ENCODE measurements at places on chromosomes 1 and 21.

GRCh38 chr21:32884062-32884461 lies 112.5 kb upstream of the PAXBP1 start:
- DNase-seq = no peak

- no peak for DNase-seq
Measured at GRCh38 chr1:56758794-56759193, 60.4 kb downstream of the FYB2 start.

DNA sequence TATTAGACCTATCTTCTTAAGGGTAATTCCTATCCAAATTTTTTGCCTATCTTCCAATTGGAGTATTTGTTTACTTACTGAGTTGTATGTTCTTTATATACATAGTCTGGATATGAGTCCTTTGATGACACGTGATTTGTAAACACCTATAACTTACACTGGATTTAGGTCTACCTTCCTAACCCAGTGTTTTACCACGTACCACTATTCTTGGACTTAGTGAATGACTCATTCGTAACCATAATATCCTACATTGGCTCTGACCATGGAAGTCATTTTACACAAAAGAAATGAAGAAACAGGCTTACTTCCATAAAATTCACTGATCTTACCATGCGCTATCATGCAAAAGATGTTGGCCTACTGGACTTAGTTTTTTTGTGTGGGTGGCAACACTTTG lies 23.9 kb upstream of the ZZZ3 start:
- DNase-seq = no peak

DNA sequence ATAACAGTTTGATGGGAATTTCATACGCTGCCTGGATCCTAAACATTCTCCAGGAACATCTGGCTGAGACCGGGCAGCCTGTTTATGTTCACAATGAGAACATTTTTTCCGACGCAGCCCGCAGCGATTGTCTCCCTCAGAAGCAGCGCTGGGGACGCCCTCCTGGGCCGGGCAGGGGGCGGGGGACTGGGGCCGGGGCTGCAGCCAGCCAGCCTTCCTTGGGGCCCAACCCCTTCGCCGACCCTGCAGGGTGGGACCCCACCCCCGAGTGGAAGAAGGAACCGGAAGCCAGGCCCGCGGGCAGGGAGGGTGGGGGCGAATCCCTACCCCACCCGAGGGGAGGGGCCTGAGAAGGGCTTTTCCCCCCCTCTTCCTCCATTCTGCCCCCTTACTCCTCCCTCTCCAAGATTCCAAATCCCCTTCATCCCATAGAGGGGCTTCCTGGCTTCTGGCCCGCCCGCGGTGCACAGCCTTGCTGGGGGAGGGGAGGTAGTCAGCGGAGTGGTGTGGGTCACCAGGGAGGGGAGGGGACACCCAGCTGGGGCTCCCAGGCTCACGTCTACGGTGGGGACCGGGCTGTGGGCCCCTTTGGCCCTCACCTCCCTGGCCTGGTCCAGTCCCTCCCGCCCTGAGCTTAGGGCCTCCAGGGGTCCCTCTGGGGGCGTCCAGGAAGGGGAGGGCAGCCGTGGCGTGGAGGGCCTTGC lies 60.6 kb downstream of the WNT9A start:
- DNase-seq = peak; percentile 74

DNA sequence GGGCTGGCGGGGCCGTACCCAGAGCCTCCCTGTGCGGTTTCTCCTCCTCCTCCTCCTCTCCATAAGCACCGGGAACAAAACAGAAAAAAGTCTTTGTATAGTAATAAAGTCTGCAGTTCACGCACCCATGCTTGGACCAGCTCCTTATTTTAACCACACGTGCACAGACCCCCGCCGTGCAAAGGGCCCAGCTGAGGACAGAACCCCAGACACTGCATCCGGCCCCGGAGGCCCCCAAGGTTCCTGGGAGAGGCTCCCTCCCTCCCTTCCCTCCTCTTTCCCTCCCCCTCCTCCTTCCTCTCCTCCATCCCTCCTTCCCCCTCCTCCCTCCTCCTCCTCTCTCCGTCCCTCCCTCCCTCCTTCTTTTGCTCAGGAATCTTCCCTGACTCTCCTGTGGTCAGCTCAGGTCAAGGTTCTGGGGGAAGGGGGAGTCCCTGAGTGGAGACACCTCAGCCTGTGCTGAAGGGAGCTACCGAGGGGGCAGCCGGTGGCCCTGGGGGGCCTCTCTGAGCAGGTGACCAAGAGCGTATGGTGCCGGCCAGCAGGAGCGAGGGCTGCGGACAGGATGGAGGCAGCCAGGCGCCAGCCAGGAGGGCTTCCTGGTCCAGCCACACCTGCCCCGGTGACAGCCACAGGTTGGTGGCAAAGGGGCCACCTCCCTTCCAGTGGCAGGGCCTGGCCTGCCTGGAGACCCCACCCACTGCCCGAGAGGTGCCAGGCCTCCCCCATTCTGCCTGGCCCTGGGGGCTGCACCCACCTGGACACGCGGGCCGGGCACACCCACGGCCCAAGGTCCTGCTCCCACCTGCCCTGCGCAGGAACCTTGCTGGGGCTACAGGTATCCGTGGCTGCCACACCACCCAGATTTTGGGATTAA lies 3.2 kb upstream of the TTLL10 start:
- no peak for DNase-seq

DNA sequence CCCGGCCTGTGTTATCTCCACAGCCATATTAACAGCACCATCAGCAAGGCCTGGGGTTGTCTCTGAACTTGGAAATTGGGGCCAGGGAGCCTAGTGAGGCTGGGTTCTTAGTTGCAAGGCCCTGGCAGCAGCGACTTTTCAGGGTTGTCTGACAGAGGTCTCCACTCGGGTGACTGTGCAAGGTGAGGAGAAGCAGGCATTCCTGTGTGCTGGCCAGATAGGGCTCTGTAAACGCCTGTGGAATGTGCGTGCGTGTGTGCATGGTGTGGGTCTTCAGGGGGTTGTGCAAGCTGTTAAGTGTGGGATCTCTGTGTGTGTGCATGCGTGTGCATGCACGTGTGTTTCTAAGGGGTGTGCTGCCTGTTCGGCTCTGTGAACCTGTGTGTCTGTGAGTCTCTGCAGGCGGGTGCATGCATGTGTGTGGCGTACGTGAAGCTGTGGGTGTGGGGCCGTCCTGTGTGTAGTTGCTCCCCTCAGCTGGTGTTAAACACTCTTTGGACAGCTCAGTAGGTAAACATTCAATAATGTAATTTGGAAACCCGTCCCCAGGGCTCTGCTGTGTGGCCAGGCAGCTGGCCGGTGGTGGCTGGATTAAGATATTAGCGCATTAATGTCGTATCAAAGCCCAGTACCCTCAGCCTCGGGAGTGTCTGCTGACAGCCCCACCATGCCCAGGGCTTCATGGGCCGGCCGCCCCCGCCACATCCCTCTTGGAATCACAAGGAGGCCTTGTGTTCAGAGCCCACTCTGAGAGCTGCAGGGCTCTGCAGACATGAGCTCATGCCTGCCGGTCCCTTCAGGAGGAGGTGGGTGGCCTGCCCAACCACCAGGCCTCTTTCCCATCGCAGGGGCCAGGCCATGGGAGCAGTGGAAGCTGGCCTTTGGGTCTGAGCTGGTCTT lies 189.9 kb downstream of the FOXD2 start:
- DNase-seq = no peak

GRCh38 chr1:55447488-55447887 lies 232.3 kb upstream of the USP24 start:
- DNase-seq = no peak

GRCh38 chr1:67937651-67938050 lies 104.4 kb upstream of the GNG12 start:
- DNase-seq = no peak

DNA sequence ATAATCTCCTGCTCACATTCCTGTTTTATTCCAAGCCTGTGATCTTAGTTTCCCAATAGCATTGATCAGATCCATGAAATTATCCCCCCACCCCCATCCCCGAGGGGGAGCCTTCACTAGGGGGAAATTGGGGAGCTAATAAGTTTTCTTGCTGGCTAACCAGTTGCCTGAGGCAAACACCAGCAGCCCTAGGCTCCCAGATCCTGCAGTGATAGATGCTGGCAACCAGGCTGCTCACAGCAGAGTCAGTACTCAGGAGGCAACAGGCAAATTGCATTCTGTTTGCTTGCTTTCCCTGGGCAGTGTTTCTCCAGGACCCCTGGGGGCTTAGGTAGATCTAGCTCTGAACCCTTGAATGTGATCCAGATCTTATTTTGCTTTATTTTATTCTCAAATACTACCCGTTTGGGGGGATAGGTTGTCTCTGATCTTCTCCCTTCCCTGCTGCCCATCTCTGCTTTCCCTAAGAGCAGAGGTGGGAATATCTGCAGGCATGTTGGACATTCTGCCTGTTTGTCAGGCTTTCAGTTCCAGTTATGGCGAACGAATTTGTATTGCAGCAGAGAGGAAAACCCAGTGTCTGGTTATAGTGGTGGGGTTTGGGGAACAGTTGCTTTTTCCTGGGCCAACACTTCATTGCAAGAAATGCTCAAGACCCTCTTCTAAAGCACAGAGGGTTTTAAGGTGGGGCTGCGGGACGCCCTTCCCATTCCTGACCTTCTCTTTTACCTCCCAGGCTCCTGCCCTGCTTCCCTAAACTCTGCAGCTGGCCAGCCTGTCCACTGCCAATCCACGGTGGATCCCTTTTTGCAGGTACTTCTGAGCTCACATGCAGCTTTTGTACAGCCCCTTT lies 289.8 kb upstream of the PLXNA2 start:
- DNase-seq = no peak

GRCh38 chr21:26715878-26716506 lies 129.2 kb downstream of the ADAMTS1 start:
- DNase-seq = peak; percentile 58

DNA sequence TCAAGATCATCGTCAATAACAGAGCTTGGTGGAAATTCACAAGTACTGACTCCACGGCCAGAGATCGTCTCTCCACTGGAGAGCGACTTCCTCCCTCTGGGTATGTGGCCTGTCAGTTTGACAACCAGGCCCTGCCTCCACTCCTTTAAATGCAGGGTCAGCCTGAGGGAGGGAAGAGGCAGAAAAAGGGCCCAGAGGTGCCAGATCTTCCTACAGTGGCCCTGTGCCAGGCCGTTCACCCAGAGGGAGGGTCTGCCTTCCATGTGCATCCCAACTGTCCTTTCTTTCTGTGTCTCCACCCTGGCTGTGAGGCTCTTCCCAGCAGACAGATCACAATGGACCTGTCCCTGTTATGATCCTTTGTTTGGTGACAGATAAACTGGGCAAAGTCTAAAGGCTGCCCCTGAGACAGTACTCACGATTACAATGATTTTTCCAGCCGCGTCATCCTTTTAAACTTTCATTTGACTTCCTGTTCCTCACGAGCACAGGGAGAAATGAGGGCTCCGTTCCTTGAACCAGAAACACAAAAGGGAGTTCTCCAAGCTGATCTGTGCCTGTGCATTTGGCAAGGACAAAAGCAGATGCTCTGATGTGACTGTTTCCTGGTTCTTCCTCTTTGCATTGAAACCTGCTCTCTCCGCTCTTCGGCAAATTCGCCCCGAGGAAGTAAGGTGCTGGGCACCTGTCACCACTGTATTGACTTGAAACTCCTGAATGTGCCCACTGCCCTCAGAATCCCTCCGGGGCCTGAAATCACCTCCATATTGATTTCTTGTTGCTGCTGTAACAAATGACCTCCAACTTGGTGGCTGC lies 126.7 kb downstream of the PGBD5 start:
- DNase-seq = no peak
